ENCODE measurements at places on chromosomes 2 and 18.

GRCh38 chr2:20615466-20616241, 35.2 kb downstream of the HS1BP3 start:
- no peak for DNase-seq

GRCh38 chr2:214801068-214801467, 8.4 kb downstream of the BARD1 start:
- DNase-seq: no peak

DNA sequence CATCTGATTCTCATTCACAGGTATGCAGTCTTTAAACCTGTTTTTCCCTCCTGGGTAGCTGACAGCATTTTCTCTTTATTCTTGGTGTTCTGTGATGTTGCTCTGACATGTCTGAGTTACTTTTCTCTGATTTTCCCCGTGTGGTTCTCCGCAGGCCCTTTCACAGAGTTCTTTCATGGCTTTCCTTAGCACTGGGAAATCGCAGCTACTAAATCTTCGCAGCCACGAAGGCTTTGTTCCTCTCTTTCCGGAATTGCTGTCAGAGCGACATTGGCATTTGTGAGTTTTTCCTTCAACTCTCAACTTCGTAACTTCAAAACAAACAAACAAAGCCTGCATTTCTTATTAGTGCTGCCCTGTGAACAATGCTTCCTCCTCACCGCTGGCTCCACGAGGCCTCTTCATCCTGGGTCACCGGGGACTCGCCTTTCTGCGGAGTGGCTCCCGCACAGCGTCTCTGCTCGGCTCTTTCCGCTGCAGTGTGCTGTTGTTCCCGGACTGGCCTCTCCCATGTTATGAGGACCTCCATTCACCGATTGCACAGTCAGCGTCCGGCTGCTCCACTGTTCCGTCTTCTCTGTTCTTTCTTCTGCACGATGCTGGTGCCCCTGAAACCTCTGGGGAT, 16.1 kb downstream of the COLEC11 start:
- no peak for DNase-seq

GRCh38 chr2:195543063-195543462, 114.0 kb upstream of the SLC39A10 start:
- no peak for DNase-seq

GRCh38 chr2:120344976-120345581, 857 bp upstream of the INHBB start:
- no peak for DNase-seq

GRCh38 chr18:45155526-45155925, 459.8 kb upstream of the SLC14A2 start:
- no peak for DNase-seq

DNA sequence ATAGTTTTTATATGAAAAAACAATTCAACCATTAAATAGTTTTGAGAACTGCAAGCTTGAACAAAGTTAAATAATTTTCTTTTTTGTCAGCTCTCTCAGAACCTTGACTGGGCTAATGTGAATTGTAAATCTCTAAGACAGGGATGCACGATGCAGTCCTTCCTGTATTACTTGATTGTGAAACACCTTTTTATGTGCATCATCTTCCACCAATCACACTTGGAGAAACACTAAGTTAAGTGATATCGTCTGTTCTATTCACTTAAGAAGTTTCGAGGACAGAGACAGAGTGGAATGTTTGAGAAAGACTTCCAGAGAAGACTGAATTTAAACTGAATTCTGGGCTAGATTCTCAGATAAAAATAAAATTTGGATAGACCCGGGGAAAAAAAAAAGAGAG, 238.2 kb downstream of the MREG start:
- no peak for DNase-seq

- DNase-seq: no peak
Measured at GRCh38 chr2:85011098-85011497, 40.1 kb downstream of the KCMF1 start.

GRCh38 chr2:98894331-98895000, 41.6 kb downstream of the CRACDL start:
- DNase-seq: no peak
